ENCODE measurements at places on chromosomes 1 and 21.

- DNase-seq: no peak
Observed at GRCh38 chr1:156402331-156403020, 33.5 kb downstream of the RHBG start.

DNA sequence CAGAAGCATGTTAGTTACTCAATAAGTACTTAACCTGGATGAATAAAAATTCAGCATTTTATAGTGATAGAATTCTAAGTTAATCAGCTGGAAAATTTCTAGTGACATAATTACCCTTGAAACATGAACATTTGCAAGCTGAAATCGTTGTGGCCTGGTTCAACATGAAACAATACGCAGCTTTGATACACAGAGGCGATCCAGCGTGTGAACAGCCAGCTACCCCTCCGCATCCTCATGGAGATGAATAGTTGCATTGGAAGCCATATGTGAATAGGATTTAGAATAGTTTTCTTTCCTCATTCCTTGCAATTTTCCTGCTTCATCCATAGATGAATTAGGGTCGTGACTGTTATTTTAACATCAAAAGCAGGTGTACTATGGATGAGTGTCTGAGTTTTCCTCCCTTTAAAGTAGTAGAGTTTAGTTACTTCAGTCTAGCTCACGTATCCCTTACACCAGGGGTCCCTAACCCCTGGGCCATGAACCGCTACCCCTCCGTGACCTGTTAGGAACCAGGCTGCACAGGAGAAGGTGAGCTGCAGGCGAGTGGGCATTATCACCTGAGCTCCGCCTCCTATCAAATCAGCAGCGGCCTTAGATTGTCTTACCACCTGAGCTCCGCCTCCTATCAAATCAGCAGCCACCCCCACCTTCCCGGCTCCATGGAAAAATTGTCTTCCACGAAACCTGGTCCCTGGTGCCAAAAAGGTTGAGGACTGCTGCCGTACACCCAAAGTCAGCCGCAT lies 6.2 kb upstream of the TARBP1 start:
- DNase-seq: no peak

GRCh38 chr1:44811234-44811633 lies 2.9 kb downstream of the BTBD19 start:
- no peak for DNase-seq

DNA sequence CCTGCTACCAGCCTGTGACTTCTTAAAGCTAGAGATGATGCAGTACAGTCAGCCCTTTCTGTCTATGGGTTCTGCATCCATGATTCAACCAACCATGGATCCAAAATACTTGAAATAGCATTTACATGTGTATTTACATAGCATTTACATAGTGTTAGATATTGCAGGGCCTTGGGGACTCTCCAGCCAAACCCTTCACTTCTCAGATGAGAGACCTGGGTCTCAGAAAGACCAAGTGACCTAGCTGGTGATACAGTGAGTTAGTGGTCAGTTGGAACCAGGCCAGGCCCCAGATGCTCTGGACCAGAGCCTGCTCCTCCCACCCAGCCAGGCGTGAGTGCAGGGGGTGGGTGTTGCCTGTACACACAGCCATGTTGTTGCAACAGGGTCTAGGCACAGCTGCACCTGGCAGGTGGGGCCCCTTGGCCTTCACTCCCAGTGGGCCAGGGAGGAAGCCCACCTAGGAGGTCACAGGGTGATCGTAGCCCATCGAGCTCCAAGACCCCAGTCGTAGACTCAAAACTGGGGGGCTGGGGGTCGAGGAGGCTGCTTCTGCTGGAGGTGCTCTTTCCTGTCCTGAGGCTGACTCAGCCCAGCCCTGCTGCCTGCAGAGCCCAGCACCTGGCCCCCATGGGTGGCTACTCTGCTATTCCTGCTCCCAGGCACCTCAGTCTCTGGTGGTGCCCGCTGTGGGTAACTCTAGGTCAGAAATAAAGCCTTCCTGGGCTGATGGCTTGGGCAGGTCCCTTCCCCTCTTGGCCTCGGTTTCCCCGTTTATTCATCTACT lies 7.7 kb downstream of the TMEM61 start:
- no peak for DNase-seq
